ENCODE measurements at places on chromosomes 5 and 9.

- DNase-seq, result no peak
Measured at GRCh38 chr5:134141331-134142050, 27.0 kb downstream of the TCF7 start.

DNA sequence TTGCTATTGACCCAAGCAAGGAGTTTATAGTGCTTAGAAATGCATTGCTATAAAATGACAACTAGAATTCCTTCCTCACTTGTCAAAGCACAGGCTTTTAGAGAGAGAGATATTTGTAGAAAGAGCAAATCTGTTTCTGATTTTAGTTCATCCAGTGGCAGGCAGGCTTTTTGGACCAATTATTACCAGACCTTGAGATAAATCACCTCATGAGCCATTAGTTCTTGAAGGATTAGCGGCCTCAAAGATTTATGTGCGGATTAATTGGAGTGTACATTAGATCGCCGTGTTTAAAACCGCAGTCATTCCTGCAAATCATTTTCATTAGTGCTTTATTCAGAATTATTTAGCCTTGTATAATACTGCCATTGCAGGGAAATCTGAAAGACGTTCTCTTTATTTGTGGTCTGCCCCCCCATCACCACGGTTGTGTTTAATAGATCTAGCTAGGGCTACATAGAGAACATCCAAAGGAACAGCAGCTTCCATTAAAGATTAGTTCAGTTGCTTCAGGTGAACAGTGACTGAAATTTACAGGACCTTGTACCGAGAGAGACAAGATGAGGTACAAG is 28.8 kb upstream of the TJP2 start:
- no peak for DNase-seq

GRCh38 chr9:135592625-135593024 is 31.1 kb downstream of the PAEP start:
- no peak for DNase-seq

DNA sequence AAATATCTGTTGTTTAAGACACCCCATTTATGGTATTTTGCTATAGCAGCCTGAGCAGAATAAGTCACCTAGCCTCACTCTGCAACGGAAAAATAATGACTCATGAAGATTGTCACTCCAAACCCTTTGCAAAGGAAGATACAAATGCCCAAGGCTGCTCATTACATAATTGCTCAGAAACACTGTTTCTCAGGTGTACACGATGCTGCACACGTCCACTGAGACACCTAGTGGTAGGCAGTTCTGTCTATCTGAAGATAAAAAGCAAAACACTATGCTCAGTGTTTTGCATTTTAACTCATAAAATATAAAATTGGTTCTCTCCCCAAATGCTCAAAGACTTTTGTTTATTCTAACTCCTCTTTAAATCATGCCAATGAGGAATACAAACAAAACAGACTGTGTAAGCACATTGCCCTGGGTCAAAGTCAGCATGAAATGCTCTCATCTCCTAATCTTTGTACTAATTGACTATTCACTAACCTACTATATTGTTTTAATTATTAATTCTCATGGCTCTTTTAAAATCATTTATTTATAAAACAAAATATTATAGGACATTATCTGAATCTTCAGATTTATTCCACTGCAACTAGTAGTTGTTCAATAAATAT is 7.7 kb upstream of the TSLP start:
- no peak for DNase-seq

GRCh38 chr9:108104991-108105390 is 615.4 kb upstream of the KLF4 start:
- no peak for DNase-seq

GRCh38 chr9:69191231-69191630 is 17.2 kb downstream of the TJP2 start:
- no peak for DNase-seq

GRCh38 chr9:277601-278295 is 63.1 kb downstream of the DOCK8 start:
- DNase-seq, result no peak

DNA sequence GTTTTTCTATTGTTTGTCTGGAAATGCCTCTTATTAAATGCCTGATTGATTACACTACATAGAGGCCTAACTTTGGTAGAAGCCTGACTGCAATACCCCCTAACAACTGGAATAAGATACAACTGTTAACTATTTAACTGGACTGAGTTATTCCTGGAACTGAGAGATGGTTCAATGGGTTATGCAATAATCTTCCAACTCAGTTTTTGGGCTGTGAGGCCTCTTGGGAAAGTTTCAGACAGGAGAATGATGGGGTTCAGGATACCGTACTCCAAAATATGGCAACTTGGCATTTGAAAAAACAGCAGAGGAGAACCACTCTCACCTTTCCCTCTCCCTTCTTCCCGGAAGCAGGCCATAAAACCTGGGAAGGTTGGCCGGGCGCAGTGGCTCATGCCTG is 19.2 kb upstream of the PCDH1 start:
- no peak for DNase-seq

GRCh38 chr5:3740546-3741373 is 145.1 kb downstream of the IRX1 start:
- DNase-seq, result no peak

DNA sequence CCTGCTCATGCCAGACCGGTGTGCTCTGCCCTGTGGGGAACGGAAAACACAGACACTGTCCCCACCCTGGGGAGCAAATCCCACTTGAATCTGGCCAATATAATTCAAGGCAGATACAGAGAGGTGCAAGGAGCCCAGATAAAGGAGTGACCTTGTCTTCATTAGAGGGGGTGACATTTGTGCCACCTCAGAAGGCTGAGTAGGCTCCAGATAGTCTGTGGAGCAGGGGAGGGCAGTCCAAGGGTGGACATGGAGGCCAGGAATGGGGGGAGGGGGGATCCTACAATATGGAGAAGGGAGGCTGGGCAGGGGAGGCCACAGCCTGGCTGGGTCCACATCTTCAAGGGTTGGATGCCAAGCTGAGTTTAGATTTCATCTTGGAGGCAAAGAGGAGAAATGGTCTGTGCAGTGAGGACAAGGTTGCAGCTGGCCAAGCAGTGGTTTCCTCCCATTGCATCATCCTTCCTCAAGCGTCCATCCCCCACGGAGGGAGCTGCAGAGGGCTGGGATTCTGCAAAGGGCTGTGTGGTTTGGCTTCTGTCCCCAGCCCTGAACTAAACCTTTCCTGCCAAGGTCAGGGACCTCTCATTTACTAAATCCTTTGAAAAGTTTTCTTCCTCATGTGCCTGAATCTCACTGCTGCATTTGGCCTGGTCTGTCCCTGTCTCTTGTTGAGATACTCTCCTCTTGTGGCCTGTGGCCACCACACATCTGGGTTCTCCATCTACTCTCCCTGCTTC is 60.1 kb downstream of the GALNT12 start:
- no peak for DNase-seq

- DNase-seq, result no peak
Measured at GRCh38 chr9:115445655-115446054, 327.7 kb upstream of the TNC start.

GRCh38 chr5:177592010-177592834 is at the start of gene TMED9:
TSS of gene TMED9 (plus strand) at chr5:177592203. CDS start at chr5:177592215, 12 bp downstream.
- peak; percentile 78 for DNase-seq

GRCh38 chr5:169169783-169170182 is 131.2 kb downstream of the SLIT3 start:
- no peak for DNase-seq

DNA sequence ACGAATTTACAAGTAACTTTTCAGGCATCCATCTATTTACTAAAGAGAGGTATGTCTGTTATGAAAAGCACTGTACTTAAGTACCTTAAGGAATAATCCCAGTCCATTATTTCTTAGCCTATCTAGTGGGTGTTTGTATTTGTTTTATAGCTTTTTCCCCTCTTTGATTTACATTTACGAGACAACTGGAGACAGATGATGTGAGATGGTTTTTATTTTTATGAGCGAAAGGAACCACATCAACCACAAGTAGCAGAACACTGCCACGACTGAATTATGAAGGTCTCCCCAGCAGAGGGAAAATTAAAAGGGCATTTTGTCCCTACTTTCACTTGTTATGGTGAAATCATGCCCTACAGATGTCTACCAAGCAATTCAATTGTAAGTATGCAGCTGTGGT is 357.8 kb downstream of the NFIB start:
- no peak for DNase-seq

GRCh38 chr5:127040796-127041520 is 10.6 kb upstream of the MARCHF3 start:
- no peak for DNase-seq

GRCh38 chr9:70935856-70936255 is 185.6 kb downstream of the TRPM3 start:
- no peak for DNase-seq

DNA sequence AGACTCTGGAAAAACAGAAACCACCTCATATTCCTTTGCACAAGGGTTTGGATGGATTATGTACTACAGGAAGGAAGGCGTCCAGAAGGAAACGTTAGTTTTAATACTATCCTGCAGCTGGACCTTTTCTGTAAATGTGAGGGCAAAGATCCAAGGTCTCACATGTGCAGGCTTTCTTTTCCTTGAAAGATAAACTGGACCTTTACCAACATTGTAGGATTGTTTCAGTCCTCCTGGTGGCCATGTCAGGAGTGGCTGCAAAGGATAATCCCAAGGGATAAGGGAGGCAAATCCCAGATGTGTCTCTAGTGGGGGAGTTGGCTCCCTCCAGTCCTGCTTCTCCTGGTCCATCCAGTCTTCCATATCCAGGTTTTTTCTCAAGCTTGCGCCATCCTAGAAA is 397.5 kb downstream of the HTR1A start:
- no peak for DNase-seq

DNA sequence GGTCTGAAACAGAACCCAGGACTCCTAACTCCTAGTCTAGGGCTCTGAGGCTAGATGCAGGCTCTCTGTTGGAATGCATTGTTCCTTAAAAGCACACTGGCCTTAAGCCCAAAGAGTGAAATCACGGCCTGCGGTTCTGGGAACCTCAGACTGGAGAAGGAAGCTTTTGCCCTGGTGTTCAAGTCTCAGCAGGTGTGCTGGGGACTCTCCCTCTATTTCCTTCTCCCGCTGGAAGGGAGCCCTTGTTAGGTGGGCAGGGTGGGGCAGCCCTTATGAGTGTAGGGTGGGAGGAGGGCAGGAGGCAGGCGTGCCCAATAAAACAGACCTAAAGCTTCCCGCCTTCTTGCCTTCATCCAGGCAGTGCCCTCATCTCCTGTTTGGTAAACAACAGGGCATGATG is 1.8 kb upstream of the PPARGC1B start:
- DNase-seq, result no peak

DNA sequence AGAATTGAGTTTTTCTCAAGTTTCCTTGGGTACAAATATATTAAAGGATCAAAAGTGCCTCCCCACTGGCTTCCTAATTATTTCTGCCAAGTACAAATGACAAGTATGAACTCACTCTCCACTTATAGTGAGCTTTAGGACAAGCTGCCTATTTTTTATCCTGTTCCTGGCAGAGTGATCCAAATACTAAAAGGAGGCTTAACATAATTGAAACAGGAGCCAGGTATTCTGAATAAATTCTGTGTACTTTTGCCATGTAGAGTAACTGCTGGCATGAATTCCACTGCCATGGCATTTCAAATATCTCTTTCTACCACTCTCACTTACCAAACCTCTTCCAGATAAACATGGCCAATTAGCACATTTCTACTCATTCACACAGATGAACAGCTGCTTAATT is 171.1 kb downstream of the EPB41L4A start:
- DNase-seq, result no peak

- DNase-seq, result no peak
Measured at GRCh38 chr9:104780796-104781395, 17.0 kb downstream of the NIPSNAP3B start.

DNA sequence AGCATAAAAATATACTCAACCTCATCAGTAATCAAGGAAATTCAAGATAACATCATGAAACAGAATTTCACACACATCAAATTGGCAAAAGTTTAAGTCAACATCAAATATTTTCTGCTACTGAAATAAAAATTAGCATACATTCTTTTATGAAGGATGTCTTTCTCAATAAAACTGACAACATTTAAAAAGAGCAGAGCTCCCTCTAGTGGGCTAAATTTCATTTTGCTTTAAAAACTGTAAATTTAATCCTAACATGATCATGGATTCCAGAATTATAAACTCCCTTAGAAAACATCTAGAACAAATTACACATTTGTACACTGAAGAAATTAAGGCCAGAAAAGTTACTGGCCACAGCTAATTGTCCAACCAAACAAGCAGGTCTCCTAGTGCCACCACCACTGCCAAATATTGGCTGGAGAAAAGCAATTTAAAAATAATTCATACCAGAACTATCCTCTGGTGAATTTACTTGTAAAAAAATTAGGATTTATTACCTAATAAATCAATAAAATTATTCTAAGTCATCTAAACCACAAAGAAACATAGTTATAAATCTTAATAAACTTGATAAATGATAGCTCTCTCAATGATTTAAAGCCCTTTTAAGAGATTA is 31.2 kb downstream of the DEPDC1B start:
- DNase-seq, result no peak

- no peak for DNase-seq
Measured at GRCh38 chr5:141647242-141647641, 4.0 kb downstream of the FCHSD1 start.

DNA sequence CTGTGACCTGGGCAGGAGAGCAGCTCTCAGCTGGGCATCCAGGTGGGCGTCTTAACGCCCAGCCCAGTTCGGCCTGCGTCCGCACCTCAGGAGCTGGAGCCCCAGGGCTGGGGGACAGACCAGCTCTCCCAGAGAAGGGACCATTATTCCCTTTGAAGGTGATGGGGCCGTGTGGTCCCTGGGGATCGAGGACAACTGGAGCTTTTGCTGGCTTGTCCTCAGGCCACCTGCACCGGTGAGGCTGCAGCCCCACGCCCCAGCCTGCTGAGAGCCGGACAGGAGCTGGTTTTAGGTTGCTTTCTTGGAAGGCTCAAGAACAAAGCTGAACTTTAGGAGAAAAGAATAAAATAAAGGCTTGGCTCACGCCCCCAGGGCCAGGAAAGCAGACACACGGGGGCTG is 40.9 kb downstream of the NACC2 start:
- DNase-seq, result no peak

DNA sequence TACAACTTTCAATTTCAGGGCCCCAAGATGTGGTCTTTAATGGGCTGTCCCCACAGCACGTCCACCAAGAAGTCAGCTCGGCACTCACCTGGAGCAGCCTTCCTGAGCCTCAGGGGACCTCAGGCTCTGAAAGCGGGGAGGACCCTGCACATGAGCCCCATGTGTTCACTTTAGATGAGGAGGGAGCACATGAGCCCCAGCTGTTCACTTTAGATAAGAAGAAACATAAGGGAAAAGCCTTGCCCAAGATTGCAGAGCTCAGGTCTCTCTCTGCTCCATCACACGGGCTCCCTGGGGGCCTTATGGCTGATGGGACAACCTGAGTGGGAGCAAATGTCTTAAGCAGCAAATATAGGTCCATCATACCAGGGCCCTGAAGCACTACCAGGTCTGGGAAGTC is 56.4 kb downstream of the NIPSNAP3B start:
- DNase-seq, result no peak

DNA sequence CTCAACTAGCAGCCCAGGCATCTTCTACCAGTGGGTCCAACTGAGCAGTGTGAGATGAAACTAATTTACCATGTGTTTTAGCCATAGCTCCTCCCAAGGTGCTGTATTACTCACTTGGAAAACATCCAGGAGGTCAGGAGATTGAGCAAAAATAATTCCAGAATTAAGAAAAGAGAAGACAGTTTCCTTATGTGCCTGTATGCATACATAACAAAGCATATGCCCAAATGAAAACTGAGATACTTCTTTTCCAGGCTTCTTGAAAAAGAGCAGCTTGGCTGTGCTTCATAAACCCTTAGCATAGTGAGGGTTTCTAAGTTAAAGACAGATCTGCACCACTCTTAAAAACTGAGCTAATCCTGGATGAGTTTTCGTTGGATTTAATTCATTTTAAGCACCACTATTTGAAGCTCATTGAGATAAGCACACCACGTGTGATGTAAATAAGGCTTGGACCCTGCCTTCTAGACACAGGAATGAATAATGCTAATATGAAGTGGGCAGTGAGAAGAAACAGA is 119.4 kb downstream of the ADAMTS12 start:
- DNase-seq, result no peak

All from stimulated activated CD8-positive, alpha-beta memory T cell treated with anti-CD3 and anti-CD28 coated beads, Interleukin-7, amount 100 ng/mL, for 1 hour (primary cell).